G401 (cell line): ENCODE measurements at places on chromosomes 7 and 10.
A peak's percentile ranks its signal among the peaks of the same experiment; 100 is the strongest.

DNA sequence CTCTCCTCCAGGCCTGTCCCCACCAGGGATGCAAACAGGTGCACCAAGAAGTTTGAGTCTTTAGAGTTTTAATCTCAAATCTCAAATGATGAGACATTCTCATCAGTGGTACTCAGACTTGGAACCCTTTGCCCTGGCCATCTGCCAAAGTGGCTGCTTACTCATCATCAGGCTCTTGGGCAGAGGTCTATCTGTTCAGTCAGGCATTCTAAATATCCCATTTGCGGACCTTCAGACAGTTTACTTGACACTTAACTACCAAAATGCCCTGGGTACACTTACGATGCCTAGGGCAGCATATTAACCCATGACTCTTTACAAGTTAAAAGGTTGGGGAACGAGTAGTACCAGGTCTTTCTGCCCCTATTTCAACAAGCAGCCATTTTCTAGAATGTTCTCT is 61.2 kb upstream of the YAE1 start:
- DNase-seq = no peak

DNA sequence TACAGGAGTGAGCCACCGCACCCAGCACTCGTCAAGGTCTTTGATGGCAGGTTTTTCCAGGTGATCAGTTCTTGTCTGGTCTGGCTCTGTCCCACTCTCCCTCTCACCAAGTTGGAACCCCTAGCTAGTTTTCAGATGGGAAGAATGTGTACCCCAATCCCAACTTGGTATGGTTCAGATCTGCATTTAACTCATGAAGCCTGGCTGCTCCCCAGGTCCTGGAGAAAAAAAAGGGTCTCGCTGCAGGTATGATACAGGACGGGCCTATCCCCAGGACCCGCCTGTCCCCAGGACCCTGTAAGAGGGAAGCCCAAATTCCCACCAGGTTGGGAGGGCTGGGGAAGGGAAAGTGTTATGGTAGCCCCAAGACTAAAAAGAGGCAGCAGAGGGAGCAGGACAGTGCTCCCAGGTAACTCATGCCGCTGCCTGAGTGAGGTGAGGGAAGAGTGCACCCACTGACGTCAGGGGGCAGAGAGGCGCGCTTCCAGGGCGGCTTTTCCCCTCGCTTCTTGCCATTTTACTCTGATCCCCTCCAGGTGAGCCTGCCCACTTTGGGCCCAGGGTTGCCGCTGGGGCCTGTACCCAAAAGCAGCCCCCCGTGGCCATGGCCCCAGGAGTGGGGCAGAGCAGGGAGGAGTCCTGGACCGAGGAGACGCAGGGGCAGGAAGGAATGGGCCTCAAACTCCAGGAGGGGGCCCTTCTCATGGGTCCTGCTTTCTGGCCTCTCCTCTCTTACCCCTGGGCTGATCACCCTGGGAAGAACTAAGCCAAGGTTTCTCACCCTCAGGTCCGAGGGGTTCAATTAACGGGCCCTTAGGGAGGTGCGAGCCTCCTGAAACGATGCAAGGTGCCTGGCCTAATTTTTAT is 36.4 kb upstream of the SRRM3 start:
- no peak for DNase-seq

DNA sequence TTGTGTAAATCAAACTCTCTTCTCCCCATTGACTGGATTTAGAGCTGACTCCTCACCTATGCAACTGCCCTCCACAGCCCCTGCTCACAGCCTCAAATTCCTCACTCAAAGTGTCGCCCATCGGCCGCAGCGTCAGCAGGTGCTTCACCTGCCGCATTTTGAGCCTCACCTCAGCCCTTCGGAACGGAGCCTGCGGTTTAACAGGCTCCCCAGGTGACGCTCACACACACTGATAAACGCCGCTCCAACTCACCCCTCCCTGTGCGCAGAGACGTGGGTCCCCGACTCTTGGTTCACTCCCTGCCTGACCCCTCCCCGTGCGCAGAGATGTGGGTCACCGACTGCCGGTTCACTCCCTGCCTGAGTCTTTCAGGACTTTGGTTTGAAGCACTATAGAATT is 57.1 kb downstream of the CARD11 start:
- no peak for DNase-seq

- DNase-seq = no peak
These were observed 40.3 kb downstream of the RSU1 start for GRCh38 chr10:16776896-16777295.

DNA sequence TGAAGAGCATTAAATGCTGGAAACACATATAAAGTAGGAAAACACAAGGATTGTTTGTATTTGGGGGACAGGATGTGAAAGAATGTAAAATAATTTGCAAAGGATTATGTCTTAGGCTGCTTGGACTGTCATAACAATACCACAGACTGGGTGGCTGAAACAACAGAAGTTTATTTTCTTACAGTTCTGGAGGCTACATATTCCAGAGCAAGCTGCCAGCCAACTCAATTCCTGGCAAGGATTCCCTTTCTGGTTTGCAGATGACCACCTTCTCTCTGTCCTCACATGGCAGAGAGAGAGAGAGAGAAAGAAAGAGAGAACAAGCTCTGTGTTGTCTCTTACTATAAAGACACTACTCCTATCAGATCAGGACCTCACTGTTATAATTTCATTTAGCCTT is 8.8 kb upstream of the LAMB4 start:
- DNase-seq = no peak

GRCh38 chr7:150988230-150989226 is 2.3 kb upstream of the NOS3 start:
- DNase-seq = peak; percentile 85

DNA sequence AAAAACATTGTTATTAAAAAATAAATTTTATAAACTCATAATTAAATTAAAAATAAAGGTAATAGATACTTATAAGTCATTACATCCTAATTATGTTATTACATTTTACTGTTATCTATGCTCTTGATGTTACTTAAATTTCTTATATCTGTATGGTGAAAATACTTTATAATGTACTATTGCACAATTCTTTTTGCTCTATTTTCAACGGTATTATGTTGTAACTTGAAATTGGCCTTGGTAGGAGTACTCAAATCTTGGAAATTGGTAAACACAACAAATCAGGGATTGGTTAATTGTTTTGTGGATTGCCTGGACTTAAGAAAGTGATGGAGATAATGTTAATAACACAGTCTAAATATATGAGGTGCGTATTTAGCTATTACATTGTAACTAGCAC is 273.3 kb downstream of the MDFIC start:
- no peak for DNase-seq

DNA sequence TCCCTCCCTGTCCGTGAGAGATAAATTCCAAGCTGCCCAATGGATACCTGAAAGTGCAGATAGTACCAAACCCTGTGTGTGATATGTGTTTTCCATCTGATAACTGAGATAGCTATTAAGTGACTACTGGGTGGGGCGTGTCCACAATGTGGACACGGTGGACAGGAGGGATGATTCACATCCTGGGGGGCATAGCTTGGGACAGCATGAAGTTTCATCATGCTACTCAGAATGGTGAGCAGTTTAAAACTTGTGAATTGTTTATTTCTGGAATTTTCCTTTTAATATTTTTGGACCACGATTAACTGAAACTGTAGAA is 158.6 kb downstream of the CREB5 start:
- DNase-seq = no peak

DNA sequence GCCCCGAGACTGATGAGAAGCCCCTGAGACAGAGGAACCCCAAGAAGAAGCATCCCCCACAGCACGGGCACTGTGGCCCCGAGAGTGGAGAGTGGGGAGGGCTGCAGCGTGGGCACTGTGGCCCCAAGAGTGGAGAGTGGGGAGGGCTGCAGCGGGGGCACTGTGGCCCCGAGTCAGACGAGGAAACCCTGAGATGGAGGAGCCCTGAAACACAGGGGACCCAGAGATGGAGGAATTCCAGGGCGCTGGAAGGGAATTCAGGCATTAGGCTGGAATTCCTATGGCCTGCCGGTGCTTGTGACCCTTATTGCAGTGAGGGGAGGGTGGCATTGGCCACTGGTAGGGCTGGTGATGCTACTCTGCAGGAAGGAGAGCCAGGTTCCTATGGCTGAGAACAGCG is 168.6 kb upstream of the SHH start:
- no peak for DNase-seq

DNA sequence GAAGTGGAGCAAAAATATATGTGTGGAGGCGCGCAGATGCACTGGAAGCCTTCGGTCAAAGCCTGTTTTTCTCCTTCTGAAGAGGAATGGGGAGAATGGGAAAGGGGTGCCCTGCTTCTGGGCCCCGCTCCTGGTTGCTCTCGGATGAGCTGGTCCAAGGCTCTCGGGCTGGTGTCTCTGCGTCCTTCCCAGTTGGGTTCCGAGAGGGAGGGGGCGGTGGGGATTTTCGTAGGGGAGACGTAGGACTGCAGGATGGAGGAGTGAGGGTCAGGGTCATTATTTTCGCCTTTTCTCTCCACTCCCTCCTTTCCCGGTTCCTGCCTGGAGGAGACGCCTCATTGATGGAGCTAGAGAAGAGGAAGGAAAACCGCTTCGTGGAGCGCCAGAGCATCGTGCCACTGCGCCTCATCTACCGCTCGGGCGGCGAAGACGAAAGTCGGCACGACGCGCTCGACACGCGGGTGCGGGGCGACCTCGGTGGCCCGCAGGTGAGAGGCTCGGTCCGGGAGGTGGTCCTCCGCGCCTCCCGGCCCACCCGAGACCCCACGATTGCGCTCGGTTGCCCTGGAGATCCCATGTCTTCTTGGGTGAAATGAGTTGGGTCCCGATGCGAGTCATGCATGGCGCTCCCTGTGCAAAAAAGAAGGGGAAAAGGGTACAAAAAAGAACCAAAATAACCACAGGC is 790 bp downstream of the ADAM22 start:
- DNase-seq = peak; percentile 76

DNA sequence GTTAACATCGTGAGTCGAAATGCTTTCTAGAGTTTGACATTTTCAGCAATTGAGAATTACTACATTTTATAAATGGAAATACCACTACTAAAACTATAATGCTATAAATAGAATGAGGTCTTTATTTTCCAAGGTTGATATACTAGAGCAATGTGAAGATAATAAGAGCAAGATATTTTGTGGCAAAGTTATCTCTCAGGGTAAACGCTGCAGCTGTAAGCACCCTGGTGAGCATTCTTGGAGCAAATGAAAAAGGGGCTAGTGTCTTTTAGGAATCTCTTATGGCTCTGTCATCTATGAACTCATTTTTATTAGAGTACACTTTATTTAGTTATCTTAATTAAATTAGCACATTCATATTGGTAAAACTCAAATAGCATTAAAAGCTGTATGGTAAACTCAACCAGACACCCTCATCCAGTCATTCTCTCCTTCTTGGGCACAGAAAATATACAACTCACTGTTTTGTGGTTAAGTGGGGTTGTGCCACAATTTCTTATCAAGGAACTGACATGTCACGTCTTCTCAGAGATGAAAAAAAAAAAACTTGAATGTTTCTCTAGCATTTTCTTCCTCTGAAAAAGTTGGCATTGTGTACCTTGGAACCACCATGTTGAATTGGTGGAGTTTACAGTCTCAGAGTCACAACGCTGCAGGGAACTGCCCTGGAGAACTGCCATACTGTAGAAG is 289.5 kb upstream of the PFKP start:
- DNase-seq = no peak

GRCh38 chr7:139896831-139897230 is 67.8 kb downstream of the TBXAS1 start:
- no peak for DNase-seq

DNA sequence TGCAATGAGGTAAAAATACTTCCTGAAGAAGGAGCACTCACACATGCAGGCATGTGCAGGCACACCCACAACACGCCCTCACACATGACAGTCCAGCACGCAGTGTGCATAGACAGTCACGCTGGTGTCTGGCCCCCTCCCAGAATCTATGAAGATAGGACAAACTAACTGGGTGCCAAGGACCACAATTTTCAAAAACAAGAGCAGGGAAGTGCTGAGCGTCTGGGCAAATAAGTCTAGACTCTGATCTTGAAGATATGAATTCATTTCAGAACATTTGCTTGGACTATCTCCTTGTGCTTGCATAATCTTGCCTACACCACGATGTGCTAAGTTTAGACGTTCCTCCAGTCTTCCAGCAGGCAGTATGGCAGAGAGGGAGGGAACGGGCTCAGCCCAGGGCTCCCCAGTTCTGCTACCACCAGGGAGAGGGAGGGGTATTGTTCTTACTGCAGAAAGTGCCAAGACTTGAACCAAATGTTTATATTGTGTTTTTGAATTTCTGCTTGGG is 276.5 kb upstream of the KLF6 start:
- no peak for DNase-seq
